ENCODE measurements at places on chromosomes 3 and 15.

- no peak for DNase-seq
Measured at GRCh38 chr3:83434880-83435587, 1523.8 kb upstream of the CADM2 start.

GRCh38 chr15:63504979-63505841, 817 bp downstream of the USP3 start:
- DNase-seq = peak; percentile 65

- no peak for DNase-seq
Measured at GRCh38 chr3:42562047-42562907, 19.5 kb downstream of the SEC22C start.

GRCh38 chr3:181886676-181887075, 175.0 kb downstream of the SOX2 start:
- DNase-seq = no peak

GRCh38 chr3:123909785-123910184, 25.7 kb upstream of the MYLK start:
- no peak for DNase-seq

- peak; percentile 55 for DNase-seq
Measured at GRCh38 chr3:24683633-24684384, 189.2 kb upstream of the THRB start.

GRCh38 chr3:125634336-125634950, 39.1 kb upstream of the OSBPL11 start:
- DNase-seq = no peak

GRCh38 chr15:90097475-90097874, 4.8 kb downstream of the IDH2 start:
- no peak for DNase-seq

DNA sequence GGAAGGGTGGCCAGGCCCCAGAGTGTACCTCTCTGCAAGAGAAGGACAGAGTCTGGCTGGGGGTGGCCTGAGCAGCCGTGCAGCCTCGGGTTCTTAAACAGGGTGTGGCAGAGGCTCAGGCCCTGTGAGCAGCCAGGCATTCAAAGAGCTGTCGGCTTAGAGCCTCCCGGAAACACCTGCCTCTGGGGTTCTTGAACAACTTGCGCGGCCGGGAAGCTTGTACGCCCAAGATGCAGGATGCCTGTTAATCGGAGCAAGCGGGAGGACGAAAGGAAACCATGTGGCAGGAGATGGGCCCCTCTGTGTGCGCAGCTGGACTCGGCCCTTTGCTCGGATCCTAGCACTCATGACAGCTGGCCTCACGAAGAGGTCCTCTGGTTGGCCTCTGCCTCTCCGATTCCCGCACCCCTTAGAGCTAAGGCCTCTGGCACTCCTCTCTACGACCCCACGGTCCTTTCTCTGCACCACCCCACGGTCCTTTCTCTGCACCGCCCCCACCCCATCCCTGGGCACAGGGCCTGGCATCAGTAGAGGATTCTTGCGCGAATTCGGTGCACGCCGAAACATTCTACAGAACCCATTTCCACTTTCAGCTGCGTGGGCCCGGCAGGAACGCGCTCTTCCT, 23.9 kb upstream of the TXNRD3 start:
- DNase-seq = no peak

DNA sequence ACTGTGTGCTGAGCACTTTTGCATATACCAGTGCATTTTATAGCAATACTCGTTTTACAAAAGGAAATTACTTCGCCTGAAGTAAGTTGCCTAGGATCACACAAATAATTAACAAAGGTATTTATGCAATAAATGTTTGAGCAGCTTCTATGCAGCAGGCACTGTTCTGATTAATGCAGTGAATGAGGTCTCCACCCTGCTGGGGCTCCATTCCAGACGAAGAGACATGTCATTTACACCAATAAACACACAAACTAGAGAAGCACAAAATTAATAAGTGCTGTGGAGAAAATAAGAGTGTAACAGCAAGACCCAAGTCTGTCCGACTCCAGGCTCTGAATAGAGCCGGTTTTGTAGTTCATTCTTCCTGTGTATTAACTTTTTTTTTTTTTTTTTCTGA, 17.5 kb downstream of the NOX5 start:
- no peak for DNase-seq

GRCh38 chr15:73994912-73995622, 551 bp downstream of the PML start:
- DNase-seq = no peak

- DNase-seq = no peak
Measured at GRCh38 chr15:70505936-70506912, 257.1 kb downstream of the UACA start.

DNA sequence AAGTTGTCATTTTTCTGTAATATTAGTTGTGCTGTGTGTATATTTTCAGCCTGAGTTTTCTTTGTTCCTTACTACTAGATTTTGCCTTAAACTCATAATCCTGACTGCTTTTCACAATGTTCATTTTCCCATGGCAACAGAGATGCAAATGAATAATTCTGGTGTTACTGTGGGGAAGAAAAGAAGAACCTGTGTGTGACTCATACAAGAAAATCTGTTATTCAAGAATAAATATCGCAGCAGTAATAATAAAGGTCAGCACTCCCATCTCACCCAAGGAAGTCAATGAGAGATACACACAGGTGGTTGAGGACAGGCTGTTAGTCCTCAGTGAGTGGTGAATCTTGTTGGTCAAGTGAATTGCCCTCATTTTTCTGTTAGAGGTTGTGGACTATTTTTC, 656.6 kb upstream of the NAALADL2 start:
- no peak for DNase-seq

GRCh38 chr3:115388811-115389210, 234.5 kb upstream of the GAP43 start:
- DNase-seq = no peak

DNA sequence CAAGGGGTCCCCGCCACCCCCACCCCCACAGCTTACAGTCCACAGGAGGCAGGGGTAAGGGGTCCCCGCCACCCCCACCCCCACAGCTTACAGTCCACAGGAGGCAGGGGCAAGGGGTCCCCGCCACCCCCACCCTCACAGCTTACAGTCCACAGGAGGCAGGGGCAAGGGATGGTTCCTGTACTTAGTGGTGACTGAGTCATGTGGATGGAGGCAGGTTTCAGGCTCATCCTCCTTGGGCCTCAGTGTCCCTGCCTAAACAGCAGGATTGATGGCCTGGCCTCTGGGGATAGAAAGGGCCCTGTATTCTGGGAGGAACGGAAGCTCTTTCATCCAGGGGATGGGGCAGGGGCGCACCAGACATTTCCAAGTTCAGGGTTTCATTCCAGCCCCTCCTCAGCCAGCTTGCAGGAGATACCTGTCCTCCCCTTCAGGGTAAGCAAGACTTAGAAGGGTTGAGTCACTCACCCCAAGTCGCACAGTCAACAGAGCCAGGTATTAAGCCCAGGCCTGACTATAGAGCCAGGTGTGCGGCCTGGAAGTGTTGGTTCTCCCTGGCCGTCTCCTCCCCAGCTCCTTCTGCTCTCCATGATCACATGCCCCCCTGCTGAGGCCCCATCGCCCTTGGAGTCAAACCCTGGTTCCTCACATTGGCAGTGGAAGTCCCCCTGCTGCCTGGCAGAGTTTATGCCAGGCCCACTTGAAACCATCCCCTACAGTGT, 12.5 kb downstream of the CSK start:
- DNase-seq = no peak

- peak; percentile 26 for DNase-seq
Measured at GRCh38 chr3:104908761-104909160, 457.9 kb upstream of the ALCAM start.

DNA sequence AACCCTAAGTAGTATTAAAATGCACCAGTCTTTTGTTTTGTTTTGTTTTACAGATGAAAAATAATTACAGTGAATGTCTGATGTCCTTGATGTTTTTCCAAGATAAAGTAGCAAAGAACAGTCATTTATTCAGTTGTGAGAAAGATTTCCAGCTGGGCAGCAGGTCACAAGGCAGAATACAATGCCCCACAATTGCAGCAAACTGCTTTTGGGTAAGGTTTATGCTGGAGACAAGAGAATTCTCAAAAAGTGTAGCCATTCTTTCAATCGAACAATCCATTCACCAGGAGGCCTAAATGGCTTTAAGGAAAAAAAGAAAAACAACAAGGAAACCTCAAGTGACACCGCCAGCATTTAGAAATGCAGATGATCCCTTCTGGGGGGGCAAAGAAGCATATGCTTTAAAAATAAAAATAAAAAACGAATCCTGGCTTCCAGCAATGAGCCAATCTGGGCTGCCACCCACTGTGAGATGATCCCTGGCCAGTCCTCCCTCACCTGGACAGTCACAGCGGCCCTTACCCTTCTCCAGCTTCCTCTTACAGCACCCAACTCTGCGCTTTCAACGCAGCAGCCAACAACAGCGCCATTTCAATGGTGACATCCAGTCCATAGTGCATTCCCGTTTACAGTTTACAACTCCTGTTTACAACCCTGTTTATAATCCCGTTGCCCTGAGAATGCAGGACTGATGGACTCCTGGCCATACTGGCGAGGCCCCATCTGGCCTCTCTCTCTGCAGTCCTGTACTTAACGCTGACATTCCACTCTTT, 25.7 kb upstream of the WNT5A start:
- no peak for DNase-seq

- peak; percentile 99 for DNase-seq
Measured at GRCh38 chr3:72891053-72891855, 3.4 kb downstream of the GXYLT2 start.

GRCh38 chr15:80484333-80484864, 80.2 kb downstream of the ARNT2 start:
- DNase-seq = no peak

DNA sequence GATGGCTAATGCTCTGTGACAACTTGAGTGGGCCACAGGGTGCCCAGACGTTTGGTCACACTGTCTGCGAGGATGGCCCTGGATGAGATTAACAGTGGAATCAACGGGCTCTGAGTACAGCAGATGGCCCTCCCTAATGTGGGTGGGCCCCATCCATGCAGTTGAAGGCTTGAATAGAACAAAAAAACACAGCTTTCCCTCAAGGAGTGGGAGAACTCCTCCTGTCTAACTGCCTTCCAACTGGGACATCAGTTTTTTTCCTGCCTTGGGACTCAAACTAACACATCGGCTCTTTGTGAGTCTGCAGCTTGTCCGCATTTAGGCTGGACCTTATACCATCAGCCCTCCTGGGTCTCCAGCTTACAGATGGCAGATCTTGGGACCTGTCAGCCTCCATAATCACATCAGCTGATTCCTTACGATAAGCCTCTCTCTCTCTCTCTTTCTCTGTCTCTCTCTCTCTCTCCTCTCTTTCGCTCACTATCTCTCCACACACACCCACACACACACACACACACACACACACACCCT, 20.8 kb downstream of the FAM174B start:
- DNase-seq = no peak

GRCh38 chr15:80241508-80241907, 10.5 kb downstream of the CTXND1 start:
- no peak for DNase-seq

GRCh38 chr15:70095408-70096214, 2.1 kb downstream of the TLE3 start:
- DNase-seq = peak; percentile 1
